ENCODE measurements at places on chromosomes 2 and 18.

DNA sequence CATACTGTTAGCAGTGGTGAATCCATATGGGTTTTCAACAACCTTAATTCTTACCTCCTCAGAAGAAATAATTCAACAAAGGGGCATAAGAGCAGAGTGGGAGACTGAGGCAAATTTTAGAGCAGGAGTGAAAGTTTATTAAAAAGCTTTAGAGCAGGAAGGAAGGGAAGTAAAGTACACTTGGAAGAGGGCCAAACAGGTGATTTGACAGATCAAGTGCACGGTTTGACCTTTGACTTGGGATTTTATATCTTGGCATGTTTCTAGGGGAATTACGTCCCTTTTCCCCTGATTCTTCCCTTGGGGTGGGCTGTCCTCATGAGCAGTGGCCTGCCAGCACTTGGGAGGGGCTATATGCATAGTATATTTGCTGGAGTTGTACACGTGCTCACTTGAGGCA is 280.5 kb downstream of the MBD5 start:
- no peak for DNase-seq

- DNase-seq, result no peak
These were observed 1.7 kb downstream of the EGR4 start for GRCh38 chr2:73291461-73292315.

GRCh38 chr2:28348149-28348567 is 44.5 kb upstream of the FOSL2 start:
- DNase-seq, result no peak

- no peak for DNase-seq
These were observed 13.4 kb downstream of the IL1R1 start for GRCh38 chr2:102155703-102156515.

- DNase-seq, result no peak
These were observed 515.3 kb upstream of the MEX3C start for GRCh38 chr18:51712821-51713220.

GRCh38 chr2:185181901-185182300 is 556.7 kb upstream of the FSIP2 start:
- no peak for DNase-seq

Data from GM12891 (cell line).